Activated CD4-positive, alpha-beta T cell treated with anti-CD3 and anti-CD28 coated beads, Interleukin-2, Interleukin-6, amounts not matched to agents 100 ng/mL and 50 ng/mL, durations not matched to agents 16 hours and 8 hours (primary cell): ENCODE measurements at places on chromosomes 6 and 20.

GRCh38 chr20:56689852-56690485, 60.9 kb downstream of the TFAP2C start:
- DNase-seq = no peak

- DNase-seq = no peak
These were observed 103.7 kb downstream of the TOX2 start for GRCh38 chr20:44018259-44018941.

DNA sequence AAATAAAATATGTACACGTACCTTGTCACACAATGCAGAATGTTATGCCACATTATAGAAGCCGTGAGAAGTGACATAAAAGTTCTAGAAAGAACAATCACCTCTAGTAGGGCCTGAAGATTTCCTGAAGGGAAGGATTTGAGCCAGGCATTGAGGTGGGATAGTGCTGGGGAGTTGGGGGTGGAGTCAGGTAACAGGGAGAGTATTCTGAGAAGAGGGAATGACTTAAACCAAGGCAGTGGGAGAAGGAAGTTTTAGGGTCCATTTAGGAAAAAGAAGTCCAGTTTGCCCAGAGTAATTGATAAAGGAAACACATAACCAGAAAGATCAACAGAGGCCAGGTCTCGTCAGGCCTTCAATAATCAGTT, 262.8 kb downstream of the ARHGAP18 start:
- no peak for DNase-seq

DNA sequence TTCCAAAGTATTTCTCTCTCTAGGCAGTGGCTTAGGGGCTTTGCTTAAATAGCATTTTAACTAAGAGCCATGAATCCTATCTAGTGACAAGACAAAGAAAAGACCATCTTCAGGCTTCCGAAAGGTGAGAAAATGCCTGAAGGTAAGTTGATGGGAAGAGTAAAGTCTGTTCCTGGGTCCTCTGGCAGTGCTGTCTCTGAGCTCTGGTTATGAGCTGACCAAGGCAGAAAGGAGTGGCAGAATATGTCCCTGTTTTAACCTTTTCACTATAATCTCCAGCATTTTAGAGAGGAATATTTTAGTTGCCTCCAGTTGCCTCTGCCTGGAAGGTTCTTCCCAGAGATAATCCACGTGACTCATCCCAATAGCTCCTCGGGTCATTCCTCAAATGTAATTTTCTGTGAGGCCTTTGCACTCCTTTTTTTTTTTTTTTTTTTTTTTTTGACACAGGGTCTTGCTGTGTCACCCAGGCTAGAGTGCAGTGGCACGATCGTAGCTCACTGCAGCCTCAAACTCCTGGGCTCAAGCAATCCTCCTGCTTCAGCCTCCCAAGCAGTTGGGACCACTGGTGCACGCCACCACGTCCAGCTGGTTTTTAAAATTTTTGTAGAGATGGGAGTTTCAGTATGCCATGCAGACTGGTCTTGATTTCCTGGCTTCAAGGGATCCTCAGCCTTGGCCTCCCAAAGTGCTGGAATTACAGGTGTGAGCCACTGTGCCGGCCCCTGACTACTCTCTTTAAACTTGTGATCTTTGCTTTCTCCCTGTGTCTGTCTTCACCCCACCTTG, 3.7 kb upstream of the ARMH2 start:
- DNase-seq = no peak

DNA sequence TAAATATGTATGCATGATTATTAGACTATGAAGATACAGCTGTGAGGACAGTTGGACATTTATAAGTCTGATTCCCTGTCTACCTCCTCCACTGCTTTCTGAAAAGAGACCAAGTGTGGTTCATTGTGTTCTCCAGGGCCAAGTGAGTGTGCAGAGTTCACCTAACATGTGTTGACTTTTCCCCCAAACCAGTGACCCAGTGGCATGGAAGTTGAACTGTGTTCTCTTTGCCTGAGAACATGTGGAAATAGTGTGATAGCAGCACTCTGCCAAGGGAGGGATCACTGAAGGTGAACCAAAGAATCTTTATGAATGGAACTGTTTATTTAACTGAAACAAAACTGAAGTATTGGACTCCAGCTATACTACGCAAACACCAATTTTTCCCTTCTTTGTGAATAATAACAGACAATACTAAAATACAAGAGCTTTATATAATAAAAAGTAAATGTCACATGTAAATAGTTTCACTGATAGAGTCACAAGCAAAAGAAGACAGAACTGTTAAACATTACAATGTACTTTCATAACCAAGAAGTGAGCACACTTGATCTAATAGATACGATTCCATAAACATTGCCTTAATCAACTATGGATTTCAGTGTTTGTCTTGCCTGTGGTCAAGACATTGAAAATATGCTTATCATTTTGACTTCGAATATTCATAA, 200.3 kb upstream of the FUT9 start:
- DNase-seq = no peak

- DNase-seq = no peak
These were observed 96.5 kb downstream of the ALDH8A1 start for GRCh38 chr6:134853111-134854055.

DNA sequence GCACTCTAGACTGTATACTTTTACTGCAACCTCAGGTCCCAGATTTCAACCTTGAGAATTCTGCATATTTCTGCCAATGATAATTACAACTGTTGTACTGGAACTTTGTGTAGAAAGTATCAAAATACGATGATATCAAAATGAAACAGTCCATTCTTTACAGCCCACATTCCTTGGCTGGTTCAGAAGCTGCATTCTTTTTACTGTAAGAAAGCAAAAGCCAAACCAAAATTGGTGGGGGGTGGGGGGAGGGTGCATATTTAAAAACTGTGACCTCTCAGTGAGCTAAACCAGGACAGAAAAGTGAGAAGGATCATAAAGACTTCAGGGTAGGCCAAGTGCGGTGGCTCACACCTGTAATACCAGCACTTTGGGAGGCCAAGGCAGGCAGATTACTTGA, 41.8 kb upstream of the UBR2 start:
- DNase-seq = no peak

DNA sequence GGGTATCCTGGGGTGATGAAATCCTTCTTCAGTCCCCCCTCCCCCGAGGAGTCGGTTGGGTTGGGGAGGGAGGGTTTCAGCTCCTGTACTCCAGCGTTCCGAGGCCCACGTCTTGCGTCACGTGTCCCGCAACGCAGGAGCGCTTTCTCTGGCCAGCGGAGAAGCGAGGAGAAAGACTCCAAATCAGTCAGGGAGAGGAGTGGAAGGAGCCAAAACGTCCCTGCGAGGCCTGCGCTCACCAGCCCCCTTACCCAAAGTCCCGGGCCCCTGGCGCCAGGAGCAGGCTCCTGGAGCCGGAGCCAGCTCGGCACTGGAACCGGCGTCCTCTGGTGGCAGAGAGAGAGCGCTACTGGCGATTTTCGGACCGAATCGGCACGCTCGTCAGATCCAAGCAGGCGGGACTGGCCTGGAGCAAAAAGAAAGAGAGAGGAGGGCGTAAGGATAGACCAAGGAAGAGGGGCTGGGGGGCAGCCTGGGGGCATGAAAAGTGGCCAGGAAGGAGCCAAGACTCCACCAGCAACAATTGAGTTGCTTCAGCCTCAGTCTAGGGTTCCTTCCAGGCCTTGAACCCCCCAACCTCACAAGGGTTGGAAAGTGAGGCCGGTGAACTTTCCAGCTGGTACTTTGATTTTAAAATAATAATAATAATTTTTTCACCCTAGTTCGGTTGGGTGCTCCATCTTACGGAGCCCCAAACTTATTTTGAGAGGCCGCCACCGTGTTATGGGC, at the start of gene GNAS:
Gene GNAS (plus strand): TSS at position 174 of the 729 bp plus-strand sequence.
- peak; percentile 69 for DNase-seq

DNA sequence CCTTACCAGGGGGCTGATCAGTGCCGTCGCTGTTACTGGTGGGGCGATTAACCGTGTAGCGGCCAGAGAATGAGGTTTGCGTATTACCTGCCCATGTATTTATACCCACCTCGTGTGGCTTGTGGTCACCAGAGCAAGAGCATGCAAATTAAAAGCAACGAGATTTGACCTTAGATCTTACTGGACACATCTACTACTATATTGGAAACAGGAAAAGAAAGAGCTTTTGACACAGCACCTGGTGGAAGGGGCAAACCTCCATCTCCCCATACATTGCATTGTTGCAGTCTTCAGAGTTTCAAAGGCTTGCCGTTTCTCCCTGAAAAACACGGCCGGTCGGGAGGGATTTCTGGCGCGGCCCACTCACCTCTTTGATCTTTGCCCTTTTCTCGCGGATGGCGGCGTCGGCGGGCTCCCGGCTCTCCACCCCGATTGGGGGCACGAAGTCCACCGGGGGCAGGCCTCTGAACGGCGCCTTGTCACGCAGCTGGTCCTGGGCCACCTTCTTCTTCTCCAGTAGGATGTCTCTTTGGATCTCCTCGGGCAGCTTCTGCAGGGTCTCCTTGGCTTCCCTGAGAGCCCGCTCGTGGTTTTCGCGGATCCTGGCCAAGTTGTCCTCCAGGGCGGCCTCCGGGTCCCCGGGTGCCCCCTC, 1.3 kb downstream of the MAN1A1 start:
- DNase-seq = peak; percentile 34
